Activated T-cell treated with anti-CD3 and anti-CD28 coated beads, Interleukin-2, amount 50 U/mL, for 72 hours (primary cell): ENCODE measurements at places on chromosomes 3 and 15. TPM values are rescaled to one million over a fixed set of nuclear protein-coding genes. Genes with fewer than 3 reads are reported as not detected.

Gene SOX14
- total RNA-seq, result not detected

Gene DPP8
- total RNA-seq, result 36.1 TPM

Gene TIMP4
- 0.24 TPM for total RNA-seq

Gene ITIH4
- total RNA-seq, result 24.5 TPM

Gene HCLS1
- 236 TPM for total RNA-seq

Gene PRICKLE2
- 0.17 TPM for total RNA-seq

Gene ECE2
- not detected for total RNA-seq

Gene TGM4
- total RNA-seq, result not detected

Gene CXCR6
- total RNA-seq, result 13.1 TPM

Gene CAPN3
- total RNA-seq, result 9.2 TPM

Gene LYZL4
- total RNA-seq, result not detected

Gene KBTBD13
- not detected for total RNA-seq

Gene CLDN11
- not detected for total RNA-seq

Gene ENTPD3
- total RNA-seq, result not detected

Gene OXNAD1
- total RNA-seq, result 52.0 TPM
